ENCODE measurements at places on chromosomes 2 and 18.

GRCh38 chr18:76385681-76385975 lies 109.4 kb downstream of the ZNF516 start:
- DNase-seq = no peak

GRCh38 chr2:162063899-162064298 lies 10.1 kb downstream of the DPP4 start:
- no peak for DNase-seq

GRCh38 chr2:9692456-9693195 lies 61.8 kb upstream of the YWHAQ start:
- DNase-seq = peak; percentile 33

GRCh38 chr2:19365126-19365525 lies 6.7 kb upstream of the OSR1 start:
- no peak for DNase-seq
